ENCODE measurements at places on chromosomes 6 and 20. TPM values are rescaled to one million over a fixed set of nuclear protein-coding genes. Genes with fewer than 3 reads are reported as not detected.

The POPDC3 gene
- 271 TPM for polyA plus RNA-seq

The ATP9A gene
- 1.8 TPM for polyA plus RNA-seq

The SIRPG gene
- polyA plus RNA-seq: not detected

The SDCBP2 gene
- 2.2 TPM for polyA plus RNA-seq

The TRIM31 gene
- polyA plus RNA-seq: 0.01 TPM

The ADGRB3 gene
- polyA plus RNA-seq: 0.10 TPM

The GCNT2 gene
- 0.27 TPM for polyA plus RNA-seq

The PRDM1 gene
- 0.33 TPM for polyA plus RNA-seq

The GSTA3 gene
- polyA plus RNA-seq: not detected

The DACT2 gene
- not detected for polyA plus RNA-seq

The ANKRD66 gene
- not detected for polyA plus RNA-seq

The LRP11 gene
- polyA plus RNA-seq: 1.6 TPM

The TNF gene
- 0.09 TPM for polyA plus RNA-seq

The CFAP61 gene
- polyA plus RNA-seq: 32.3 TPM

The TAP2 gene
- 7.7 TPM for polyA plus RNA-seq

The DZANK1 gene
- 0.42 TPM for polyA plus RNA-seq

The RAET1L gene
- polyA plus RNA-seq: not detected

The TPD52L2 gene
- polyA plus RNA-seq: 152 TPM

The MAP3K5 gene
- 0.91 TPM for polyA plus RNA-seq

The MTFR2 gene
- polyA plus RNA-seq: 0.07 TPM

The TXLNB gene
- polyA plus RNA-seq: 40.7 TPM

The MRPL18 gene
- polyA plus RNA-seq: 145 TPM

The DDAH2 gene
- polyA plus RNA-seq: 11.3 TPM

The CLPSL1 gene
- not detected for polyA plus RNA-seq

The PDYN gene
- polyA plus RNA-seq: not detected

The WFDC10B gene
- not detected for polyA plus RNA-seq

The PLAGL1 gene
- polyA plus RNA-seq: 2.9 TPM

The MUCL3 gene
- polyA plus RNA-seq: not detected

The FBXO30 gene
- polyA plus RNA-seq: 13.5 TPM

The MAP7 gene
- polyA plus RNA-seq: 0.10 TPM

The LRFN2 gene
- polyA plus RNA-seq: 0.06 TPM

The AGPAT4 gene
- 0.18 TPM for polyA plus RNA-seq

The RHAG gene
- polyA plus RNA-seq: not detected

The C6orf141 gene
- 1.5 TPM for polyA plus RNA-seq

The SULF2 gene
- 10.5 TPM for polyA plus RNA-seq

The HCK gene
- polyA plus RNA-seq: 1.2 TPM

The PPDPF gene
- polyA plus RNA-seq: 134 TPM

The TMC2 gene
- 0.04 TPM for polyA plus RNA-seq

The RPS10 gene
- polyA plus RNA-seq: 2,522 TPM

The STMND1 gene
- polyA plus RNA-seq: not detected

The GNMT gene
- polyA plus RNA-seq: 0.09 TPM

The TLDC2 gene
- polyA plus RNA-seq: not detected

The APMAP gene
- polyA plus RNA-seq: 31.2 TPM

The BCAS1 gene
- polyA plus RNA-seq: 0.01 TPM

The TCF15 gene
- 3.2 TPM for polyA plus RNA-seq

The HLA-DOA gene
- 0.77 TPM for polyA plus RNA-seq

The HM13 gene
- 44.0 TPM for polyA plus RNA-seq

The EBF4 gene
- polyA plus RNA-seq: 0.52 TPM

The BMP6 gene
- polyA plus RNA-seq: 0.96 TPM

The DYNLT2 gene
- polyA plus RNA-seq: 2.8 TPM

The PAX1 gene
- 0.16 TPM for polyA plus RNA-seq

The RSPH9 gene
- polyA plus RNA-seq: 0.51 TPM

The SIRPD gene
- not detected for polyA plus RNA-seq

The FAM184A gene
- 0.14 TPM for polyA plus RNA-seq

The PI3 gene
- 0.18 TPM for polyA plus RNA-seq

The SCUBE3 gene
- polyA plus RNA-seq: 0.01 TPM

The FOXC1 gene
- polyA plus RNA-seq: 1.3 TPM

All from psoas muscle (tissue), 8 donors.